AG10803 (cell line): ENCODE measurements at places on chromosomes 1 and 21.
A peak's percentile ranks its signal among the peaks of the same experiment; 100 is the strongest.

DNA sequence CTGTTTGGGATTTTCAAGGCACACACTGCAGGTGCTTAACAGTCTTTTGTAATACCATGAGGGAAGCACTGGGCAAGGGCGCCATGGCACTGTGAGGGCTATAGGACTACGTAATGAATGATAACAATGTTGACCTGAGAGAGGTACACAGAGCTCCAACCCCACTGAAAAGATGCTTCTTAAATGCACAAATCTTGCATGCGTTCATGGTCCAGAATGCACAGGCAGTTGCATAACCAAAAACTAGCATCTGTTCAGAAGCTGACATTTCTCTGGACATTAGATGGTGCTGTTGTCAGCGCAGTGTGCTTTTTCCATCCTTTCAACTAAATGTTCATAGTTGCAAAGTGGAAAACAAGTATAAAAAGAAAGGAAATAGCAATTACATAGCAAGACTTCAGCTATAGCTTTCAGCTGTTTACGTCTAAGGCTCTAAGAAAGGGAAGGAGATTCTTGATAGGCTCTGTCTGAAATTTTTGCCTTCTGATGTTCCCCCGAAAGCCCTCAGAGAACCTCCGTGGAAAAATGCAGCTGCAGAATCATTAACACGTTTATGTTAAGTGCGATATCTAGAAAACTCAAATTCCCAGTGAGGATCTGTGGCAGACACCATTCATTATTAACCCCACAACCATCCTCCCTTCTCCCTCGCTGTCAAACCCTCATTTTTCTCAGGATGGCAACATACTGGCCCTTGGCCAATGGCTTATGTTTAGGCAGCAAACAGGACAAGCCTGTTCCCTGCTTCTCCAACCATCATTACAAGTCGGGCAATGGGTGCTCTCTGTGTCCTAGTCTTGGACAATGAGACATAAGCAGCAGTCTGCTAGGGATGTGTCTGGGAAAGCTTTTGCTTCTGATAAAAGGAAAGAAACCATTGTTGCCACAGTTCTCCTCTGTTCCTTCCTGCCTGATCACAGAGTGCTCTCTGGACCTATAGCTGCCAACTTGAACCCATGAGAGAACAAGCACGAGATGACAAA, 8.2 kb upstream of the TARBP1 start:
- DNase-seq: peak; percentile 83

DNA sequence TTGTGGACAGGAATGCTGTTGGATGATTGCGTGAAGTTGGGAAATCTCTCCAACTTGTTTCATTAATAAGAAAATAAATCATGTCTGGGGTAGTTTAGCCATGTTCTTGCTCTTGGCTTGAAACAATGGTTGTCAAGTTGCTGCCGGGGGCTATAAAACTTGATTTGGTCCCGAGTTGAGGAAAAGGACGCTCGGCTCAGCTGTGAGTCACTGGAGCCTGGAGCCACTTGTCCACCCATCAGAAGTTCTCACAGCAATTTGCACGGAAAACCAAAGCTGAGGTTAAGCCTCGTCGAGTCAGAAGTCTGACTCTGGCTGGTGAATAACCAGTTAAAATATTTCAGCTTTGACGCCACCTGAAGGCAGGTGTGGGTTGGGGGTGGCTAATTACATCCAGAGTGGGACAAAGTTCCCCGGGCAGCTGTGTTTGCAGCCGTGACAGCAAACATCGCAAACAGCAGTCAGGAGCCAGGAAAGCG, 19.7 kb upstream of the RIPK4 start:
- DNase-seq: peak; percentile 95

GRCh38 chr1:107018445-107018844, 38.0 kb upstream of the PRMT6 start:
- no peak for DNase-seq

DNA sequence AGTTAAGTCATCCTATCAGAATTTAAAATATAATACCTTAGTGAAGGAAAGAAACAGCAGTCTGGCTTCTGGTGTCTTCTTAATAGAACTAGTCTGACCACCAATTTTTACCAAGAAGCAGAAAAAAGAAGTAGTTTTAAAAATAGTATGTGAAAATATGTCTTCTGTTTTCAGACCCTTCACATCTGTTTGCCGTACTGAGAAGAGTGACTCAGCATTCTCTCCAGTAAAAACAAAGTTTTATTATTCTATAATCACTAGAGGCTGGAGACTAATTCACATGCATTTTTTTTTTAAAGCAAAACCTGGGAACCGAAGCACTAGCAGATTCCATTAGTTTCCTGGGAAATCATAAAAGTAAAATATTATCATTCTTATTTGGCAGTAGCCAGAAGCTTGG, 163.8 kb downstream of the COL24A1 start:
- peak; percentile 63 for DNase-seq

- DNase-seq: no peak
Measured at GRCh38 chr21:39531840-39532239, 80.1 kb downstream of the SH3BGR start.

- no peak for DNase-seq
Measured at GRCh38 chr1:82920418-82921248, 1078.3 kb downstream of the TTLL7 start.

GRCh38 chr1:74222701-74223100, 12.5 kb upstream of the TNNI3K start:
- no peak for DNase-seq
